Hematopoietic multipotent progenitor cell treated with erythropoietin and hydrocortisone succinate and interleukin-3 and kit ligand, for 4 days (in vitro differentiated cells): ENCODE measurements at places on chromosomes 4 and X.
A peak's percentile ranks its signal among the peaks of the same experiment; 100 is the strongest.

GRCh38 chr4:85769009-85769408, 294.1 kb downstream of the ARHGAP24 start:
- DNase-seq: no peak

GRCh38 chr4:10120943-10121567, 4.5 kb upstream of the WDR1 start:
- DNase-seq: no peak

DNA sequence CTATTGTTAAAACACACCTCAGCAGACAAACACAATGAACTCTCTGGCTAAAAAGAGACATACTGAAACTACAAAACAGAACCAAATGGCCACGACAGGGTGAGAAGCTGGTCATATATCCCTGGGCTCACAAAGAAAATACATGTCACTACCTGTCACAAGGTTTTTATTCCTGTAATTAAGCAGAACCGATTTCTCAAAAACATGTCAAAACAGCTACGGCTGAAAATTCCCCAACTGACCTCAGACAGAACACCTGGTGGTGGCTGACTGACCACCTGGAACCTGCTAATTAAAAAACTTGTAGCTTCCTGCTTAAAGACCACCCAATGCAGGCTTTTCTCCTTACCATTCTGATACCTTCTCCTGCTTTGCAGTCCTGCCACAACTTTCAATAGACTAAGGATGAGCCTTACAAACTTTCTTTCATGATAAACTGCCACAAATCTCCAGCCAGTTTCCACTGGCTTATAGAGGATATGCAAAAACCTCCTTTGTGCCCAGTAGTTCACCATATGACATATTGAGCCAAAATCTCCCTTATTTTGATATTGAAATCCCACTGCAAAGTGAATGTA, 571.9 kb downstream of the SPOCK3 start:
- DNase-seq: no peak

- peak; percentile 62 for DNase-seq
Measured at GRCh38 chr4:169818063-169818679, 60.4 kb upstream of the HPF1 start.

DNA sequence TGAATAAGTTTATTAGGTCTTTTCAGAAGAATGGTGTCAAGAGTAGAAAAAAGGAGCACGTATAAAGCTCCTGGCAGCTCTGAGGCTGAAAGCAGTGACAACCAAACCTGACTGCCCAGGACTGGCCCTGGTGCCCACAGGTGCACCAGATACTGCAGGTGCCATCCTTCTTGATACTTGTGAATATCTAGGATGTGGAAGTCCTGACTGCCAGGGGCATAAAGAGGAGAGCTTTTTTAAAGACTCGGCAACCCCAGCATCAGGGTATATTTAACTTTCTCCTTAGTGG, 60.7 kb downstream of the TMEM150C start:
- DNase-seq: no peak

DNA sequence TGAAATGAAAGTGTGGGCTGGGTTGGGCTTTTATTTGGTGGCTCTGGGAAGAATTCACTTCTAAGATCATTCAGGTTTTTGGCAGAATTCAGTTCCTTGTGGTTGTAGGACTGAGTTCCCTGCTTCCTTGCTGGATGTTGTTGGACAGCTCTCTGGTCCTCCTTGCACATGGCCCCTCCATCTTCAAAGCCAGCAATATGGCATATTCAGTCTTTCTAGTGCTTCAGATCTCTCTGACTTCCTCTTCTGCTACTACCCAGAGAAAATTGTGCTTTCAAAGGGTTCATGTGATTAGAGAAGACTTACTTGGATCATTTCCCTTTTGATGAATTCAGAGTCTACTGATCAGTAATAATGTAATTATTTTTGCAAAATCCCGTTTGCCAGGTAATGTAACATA, 12.8 kb upstream of the IGFBP7 start:
- no peak for DNase-seq

GRCh38 chr4:153232768-153233167, 28.5 kb downstream of the TRIM2 start:
- DNase-seq: peak; percentile 40

- no peak for DNase-seq
Measured at GRCh38 chrX:46737041-46737440, 21.9 kb downstream of the SLC9A7 start.

DNA sequence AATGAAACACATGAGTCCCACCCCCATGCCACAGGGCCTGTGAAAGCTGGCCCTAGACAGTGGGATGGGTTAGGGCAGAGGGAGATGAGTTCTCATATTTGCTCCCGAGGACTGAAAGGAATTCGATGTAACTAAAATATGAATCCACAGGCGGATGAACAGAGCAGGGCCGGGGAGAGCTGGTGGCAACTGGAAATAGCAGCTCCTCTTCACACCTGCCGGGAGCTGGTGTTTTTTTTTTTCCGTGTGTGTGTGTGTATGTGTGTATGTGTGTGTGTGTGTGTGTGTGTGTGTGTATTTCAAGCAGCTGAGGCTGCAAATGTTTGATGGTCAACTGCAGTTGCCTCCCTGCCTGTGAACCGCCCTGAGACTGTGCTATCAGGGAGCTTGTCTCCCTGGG, 115.1 kb upstream of the PSAPL1 start:
- no peak for DNase-seq

GRCh38 chrX:136468391-136469103, 19.2 kb upstream of the BRS3 start:
- DNase-seq: peak; percentile 1

DNA sequence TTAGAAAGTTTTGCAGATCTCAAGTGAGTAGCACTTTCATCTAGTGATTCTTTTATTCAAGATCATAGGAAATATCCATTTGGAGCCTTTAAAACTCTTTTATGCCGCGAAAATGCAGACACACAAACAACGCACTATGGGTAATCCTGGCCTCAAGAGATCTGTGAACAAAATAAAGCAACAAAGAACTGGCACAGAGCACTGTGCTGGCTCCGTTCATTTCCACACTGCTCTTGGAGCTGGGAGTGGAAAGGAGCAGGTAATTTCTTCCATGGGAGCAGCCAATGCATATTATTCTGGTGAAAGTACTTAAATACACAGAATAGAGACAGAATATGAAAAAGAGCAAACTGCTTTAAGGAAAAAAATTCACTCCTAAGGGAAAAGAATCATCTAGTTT, 172.7 kb upstream of the FRG1 start:
- no peak for DNase-seq

DNA sequence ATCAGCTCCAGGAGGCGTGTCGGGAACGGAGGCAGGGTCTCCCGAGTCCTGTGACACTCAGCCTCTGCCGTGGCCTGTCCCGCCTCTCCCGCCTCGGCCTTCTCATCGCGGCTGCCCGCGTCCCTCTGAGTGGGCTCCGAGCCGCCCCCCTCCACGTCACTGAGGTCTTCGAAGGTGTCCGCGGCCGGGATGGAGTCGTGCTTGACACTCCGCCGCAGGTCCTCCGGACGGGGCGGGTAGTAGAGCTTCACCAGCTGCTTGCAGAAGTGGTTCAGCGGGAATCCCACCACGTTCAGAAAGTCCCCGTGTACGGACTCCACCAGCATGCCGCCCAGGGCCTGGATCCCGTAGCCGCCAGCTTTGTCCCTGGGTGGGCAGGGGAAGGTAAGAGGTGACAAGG, 25.0 kb downstream of the ASMTL start:
- no peak for DNase-seq

DNA sequence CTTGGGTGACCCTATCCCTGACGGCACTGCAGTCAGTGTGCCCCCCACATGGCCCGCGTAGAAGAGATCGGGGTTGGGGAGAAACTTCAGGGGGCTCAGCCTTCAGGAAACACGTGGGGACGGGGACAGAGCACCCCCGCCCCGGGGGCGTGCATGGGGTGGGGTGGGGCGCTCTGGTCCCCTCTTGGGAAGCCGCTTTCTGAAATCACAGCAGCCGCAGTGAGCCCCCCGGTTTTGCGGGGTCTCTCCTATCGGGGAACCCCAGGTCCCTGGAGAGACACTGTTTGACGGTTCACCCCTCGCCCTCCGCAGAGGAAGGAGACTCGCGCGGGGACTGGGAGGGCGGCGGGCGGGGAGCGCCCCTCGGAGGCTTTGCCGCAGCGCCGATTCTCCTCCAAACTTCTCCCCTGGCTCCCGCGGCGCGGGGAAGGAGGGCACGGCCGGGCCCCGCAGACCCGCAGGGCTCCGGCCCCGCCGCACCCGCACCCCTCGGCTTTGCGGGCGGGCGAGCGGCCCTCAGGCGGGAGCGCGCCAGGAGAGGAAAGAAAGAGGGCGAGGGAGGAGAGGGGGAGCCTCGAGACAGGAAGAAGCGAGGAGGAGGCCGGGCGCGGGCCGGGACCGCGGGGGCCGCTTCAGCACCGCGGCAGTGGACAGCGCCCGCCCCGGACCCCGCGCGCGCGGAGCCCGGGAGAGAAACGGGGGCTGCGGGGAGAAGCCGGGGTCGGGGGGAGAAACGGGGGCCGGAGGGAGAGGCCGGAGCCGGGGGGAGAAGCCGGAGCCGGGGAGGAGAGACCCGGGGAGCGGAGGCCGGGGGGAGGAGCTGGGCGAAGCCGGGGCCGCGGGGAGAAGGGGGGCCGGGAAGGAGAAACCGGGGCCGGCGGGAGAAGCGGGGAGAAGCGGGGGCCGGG, 612 bp downstream of the CPLX1 start:
- peak; percentile 51 for DNase-seq

DNA sequence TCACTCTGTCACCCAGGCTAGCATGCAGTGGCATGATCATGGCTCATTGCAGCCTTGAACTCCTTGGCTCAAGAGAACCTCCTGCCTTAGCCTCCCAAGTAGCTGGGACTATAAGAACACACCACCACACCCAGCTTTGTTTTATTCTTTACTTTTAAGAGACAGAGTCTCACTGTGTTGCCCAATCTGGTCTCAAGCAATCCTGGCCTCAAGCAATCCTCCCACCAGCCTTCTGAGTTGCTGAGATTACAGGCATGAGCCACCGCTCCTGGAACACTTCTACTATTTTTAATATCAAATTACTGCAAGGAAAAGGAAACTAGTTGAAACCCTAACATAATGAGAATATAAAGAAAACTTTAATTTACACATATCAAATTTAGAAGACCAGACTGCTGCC, 85.4 kb downstream of the FAM13A start:
- no peak for DNase-seq

DNA sequence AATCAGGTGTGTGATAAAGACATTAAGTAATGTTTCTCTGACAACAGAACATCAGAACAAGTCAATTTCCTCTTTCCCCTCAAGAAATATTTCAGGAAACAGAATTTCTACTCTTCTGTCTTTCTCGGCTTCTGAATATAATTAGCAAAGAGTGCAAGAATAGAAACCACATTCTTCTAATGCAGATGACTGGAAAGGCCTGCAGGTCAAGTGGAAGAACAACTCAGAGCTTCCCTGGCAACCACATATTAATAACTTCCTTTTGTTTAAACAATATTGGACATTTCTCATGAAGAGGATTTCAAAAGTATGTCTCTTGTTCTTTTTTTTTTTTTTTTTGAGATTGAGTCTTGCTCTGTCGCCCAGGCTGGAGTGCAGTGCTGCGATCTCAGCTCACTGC, 225.5 kb downstream of the PARM1 start:
- DNase-seq: no peak

DNA sequence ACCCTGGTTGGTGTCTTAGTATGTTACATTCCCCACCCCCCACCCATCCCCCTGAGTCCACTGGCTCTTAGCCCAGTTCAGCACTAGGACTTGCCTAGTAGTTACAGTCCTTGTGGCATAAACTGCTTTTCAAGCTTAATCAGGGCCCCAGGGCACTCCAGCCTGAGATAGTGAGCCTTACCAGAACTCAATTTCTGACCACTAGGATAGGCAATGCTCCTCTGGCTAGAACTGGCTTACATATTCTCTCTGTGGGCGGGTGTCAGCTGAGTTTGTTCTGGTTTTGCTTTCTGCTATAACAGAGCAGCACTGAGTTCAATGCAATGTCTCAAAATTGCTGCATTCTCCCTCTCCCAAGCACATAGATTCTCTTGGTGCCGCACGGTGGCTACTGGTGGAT, 391.4 kb upstream of the DIPK2B start:
- no peak for DNase-seq

- no peak for DNase-seq
Measured at GRCh38 chr4:169986369-169986768, 39.8 kb downstream of the MFAP3L start.

GRCh38 chrX:1658071-1658491, 43.2 kb downstream of the ASMT start:
- peak; percentile 49 for DNase-seq

DNA sequence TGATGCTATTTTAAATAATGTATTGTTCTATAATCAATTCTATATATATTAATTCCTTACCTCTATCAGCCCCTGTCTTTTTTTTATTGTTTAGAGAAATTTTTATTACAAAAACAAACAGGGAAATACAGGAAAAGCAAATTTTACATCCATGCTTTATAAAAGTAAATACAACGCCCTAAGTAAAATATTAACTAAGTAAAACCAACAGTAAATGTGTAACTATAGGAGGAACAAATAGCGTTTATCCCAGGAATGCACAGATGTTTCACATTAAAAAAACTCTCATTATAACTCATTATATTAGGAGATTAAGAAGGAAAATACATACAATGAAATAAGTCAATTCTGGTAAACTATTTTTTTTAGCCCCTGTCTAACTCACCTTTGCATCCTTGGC, 8.2 kb upstream of the ITM2A start:
- DNase-seq: no peak
